ENCODE measurements at places on chromosomes 2 and 18.

- no peak for DNase-seq
These were observed 216.8 kb downstream of the RAD51AP2 start for GRCh38 chr2:17301437-17301836.

DNA sequence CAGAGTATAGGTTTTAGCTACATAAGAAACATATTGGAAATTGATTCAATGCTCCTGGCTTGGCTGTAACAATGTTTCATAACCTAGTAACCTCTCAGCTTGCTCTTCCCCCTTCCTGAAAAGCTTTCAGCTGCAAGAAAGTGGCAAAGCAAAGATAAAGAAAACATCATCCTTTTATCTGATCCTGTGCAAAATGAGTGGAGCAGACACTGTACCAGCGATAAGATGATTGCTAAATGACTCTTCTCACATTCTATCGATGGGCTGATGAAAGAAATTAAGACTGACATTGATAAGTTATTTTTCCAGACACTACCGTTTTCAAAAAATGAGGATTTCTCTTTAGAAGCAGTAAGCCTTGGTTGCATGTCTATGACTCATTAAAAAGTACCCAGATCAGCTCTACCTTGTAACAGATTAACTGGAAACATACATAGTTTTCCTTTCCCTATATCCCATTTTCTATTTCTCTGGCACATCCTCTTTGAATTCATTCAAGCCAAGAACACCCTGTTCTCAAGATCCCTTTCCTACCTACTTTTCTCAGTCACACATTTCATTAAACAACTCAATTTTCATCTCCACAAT lies 87.1 kb upstream of the LYPD1 start:
- DNase-seq: no peak

GRCh38 chr2:230124757-230125431 lies 56.2 kb upstream of the SLC16A14 start:
- no peak for DNase-seq

DNA sequence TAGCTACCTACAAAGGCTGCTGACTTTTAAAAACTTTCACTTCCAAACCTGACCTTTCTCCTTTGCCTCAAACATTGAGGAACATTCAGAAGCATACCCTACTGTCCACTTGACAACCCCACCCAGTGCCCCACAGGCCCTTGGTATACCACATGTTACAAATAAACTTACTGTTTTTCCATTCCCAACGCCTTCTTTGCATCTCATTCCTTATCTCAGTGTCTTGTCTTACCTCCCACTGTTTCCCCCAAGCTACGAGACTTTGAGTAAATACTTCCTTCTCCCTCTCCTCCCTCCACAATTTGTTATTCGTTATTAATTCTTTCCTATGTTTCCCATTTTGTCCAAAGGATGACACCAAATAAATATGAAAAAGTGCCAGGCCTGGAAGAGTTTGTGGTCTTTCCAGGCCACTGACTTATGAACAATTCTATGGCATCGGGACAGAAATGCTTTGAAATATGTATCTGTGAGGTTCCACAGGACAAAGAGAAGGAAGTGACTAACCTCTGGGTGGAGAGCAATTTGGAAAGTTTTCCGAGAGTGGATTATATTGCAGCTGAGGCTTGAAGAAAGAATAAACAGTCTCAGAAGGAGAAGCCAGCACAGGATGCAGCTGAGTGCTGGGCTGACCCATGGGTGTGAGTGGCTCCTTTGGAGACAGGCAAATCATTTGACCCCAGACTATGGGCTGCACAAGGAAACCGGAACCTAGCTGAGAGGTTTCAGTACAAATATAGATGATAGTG lies 409.0 kb downstream of the LPIN1 start:
- DNase-seq: no peak

- no peak for DNase-seq
These were observed 34.6 kb upstream of the NFU1 start for GRCh38 chr2:69471793-69472192.

GRCh38 chr2:30470426-30470825 lies 23.4 kb downstream of the LCLAT1 start:
- DNase-seq: no peak

- no peak for DNase-seq
These were observed 90.3 kb downstream of the ROCK2 start for GRCh38 chr2:11254100-11254536.

DNA sequence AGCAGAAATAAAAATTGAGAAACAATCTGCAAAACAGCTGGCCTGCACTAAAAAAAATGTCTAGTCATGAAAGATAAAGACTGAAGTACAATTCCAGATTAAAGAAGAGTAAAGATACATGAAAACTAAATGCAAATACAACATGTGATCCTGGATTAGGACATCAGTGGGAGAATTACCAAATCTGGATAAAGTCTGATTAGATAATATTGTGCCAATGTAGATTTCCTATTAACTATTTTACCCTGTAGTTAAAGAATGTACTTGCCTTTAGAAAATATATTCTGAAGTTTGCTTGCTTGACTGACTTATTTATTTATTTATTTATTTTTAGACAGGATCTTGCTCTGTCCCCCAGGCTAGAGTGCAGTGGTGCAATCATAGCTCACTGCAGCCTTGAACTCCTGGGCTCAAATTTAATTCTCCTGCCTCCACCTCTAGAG lies 58.7 kb downstream of the ASXL2 start:
- no peak for DNase-seq

- DNase-seq: no peak
These were observed 229.2 kb downstream of the EN1 start for GRCh38 chr2:118618279-118618678.

DNA sequence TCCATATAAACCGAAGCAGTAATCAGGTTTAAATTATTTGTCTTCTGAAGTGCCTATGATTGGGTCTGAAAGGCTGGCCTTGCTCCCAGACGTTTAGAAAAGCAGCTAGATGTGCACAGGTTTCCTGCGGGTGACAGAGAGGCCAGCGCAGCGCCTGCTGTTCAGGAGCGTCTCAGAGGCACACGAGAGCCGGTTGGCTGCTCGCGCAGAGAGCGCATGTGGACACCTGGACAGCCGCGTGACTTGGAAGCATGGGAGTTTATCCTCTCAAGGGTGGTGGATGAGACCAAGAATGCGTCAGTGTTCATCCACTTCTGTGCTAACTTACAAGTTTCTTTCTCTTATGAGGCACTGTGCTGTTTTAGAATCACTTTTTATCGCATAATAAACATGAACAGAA lies 303.7 kb downstream of the PTGR3 start:
- peak; percentile 94 for DNase-seq

DNA sequence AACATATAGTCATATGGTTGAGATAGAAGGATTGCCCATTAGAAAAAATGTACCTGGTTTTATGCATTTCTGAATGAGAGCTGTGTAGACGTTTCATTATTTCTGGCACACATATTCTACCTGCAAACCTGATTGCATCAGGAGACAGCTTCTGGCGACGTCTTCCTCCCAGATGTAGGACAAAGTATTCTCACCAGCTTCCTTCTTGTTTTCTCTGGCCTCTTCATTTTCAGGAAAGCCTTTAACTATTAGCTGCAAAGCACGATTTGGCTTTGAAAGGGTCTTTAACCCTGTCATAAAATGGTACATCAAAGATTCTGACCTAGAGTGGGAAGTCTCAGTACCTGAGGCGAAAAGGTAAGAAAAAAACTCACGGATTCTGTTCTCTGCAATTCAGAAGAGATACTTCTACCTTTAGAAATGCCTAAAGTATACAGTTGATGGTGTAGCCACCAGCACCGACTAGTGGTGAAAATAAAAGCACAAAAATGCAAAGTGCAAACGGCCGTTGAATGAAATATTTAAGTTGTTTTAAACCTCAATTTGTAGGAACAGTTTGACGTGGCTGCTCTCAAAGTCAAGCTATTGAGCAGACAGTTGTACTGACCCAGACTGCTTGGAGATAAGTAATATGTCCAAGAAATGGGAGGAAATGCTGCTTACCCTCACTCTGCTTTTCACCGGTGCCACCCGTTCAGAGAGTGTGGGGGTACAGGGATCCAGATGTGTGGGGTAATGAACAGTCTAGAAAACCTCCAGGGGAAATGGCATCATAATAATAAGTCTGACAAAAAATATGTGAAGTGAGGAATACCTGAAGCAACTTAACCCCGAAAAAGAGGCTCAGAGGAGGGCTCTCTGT lies 20.2 kb downstream of the IL18RAP start:
- peak; percentile 29 for DNase-seq

DNA sequence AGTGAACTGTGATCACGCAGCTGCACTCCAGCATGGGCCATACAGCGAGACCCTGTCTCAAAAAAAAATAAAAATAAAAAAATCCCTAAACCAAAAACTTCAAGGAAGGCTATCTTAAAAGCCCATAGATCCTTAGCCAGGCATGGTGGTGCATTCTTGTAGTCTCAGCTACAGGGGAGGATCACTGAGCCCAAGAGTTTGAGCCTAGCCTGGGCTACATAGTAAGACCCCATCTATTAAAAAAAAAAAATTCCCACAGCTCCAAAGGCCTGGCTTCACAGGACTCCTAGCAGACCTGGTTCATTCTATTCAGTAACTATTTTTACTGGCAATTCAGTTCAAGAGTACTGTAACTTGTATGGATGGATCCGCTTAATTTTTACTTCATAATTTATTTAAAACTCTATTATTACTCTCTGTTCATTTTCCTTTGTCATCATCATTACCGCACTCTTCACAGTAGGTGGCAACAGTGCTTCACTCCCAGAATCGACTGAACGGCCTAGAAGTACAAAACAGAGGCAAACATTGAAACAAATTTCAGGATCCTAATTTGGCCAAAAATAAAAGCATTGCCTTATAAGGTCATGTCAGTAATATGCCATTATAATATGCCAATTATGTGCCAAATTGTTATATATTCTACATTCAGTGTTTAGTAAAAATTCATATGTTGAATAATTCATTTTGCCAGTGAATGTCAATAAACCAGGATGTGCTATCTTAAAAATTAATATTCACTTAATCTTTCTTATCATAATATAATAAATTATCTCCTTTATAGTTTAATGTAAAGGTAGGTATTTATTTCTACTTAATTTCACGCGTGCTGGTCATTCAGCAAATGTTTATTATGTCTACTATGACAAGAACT lies 14.3 kb upstream of the STAM2 start:
- DNase-seq: peak; percentile 13

DNA sequence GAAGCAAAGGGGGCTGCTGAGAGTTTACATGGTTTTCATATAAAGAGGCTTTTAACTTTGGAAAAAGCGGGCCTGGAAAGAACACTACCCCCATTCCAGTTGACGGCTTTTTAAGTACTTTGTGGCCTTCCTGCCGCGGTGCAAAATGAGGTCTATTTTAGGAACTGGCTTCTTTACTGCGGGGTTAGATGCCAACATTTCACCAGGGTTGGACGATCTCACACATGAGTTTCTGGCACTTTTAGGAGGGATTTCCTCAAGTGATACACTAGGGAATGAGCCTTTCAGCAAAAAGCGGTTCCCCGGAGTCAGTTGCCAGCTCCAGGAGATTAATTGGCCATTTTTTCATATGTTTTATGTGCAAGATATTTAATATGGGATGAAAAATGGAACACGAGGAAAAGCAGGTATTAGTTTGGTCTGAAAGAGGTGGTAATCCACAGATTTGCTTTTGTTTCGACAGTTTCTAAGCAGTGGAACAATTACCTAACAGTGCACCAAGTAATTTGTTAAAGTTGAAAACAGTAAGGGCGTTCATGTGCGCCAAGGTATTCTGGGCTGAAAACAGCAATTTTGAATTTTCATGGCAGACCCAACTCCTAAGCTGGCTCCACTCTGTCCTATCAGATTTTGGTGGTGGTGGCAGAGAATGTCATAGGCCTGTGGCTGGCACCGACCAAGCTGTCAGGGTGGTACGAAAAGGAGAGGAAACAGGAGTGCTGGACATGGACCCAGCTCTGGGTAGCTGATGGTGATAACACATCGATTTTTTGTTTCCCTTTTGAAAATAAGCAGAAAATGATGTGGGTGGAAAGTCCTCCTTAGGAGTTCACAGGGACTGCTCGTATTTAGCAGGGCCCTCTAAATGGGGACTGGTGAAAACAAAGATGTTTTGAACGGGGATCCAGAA lies 55.6 kb upstream of the FZD5 start:
- DNase-seq: no peak

DNA sequence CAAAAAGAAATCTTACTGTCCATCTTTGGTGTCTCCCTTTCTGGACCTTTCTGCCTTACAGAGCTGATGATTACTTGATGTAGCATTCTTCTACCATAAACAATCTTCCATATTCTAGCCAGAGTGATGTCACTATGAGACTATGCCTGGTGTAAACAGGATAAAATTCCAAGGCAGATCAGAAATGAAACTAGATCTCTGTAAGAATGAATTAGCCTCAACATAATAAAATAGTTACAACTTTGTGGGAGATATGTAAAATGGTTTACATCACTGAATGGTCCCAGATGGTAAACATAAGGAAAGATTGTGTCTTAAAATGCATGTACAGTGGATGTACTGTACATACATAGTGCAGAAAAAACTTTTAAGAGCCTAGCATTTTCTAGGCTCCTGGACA lies 112.3 kb upstream of the ZNF521 start:
- DNase-seq: no peak

- DNase-seq: no peak
These were observed 3.8 kb upstream of the NFE2L2 start for GRCh38 chr2:177268187-177268871.

DNA sequence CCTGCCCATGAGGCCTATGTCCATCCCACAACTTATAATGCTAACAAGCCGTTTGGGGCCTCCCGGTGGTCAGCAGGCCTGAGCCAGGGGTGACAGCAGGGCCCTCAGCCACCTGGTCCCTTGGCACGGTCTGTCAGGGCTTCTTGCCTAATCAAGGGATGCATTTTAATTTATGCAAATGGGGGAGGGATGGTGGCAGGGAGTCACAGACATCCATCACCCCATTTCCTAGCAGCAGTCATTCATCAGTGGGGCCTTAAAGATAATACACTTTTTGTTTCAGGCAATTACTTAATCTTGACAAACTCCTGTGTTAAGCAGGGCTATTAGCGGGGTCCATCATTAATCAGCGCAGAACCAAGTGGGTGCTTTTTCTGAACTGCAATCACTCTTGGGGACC lies 174.5 kb downstream of the GLI2 start:
- DNase-seq: no peak

GRCh38 chr2:172436889-172437288 lies 9.5 kb downstream of the ITGA6 start:
- DNase-seq: no peak

DNA sequence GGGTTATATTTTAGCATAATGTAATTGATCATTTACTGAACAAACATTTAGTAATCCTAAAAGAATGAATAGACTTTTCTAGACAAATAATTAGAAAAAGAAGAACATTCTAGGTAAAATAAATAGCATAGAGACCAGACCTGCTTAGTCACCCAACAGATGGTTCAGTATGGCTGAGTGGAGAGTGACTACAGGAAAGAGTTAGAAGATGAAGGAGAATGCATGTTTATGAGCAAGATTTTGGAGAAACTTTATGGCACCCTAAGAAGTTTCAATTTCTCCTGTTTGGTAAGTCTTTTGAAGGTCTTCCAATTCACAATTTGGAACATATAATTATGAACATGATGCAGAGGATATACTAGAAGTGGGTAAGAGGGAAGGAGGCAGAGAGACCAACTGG lies 32.9 kb downstream of the FAP start:
- DNase-seq: no peak

- peak; percentile 28 for DNase-seq
These were observed 13.2 kb downstream of the ZNF804A start for GRCh38 chr2:184611361-184612085.

Data from NCI-H510A treated with DMSO at 0.1 percent for 48 hours (cell line).